Stimulated activated naive B cell treated with anti-CD40 and anti-IgM and Interleukin-4, amounts not matched to agents 10 μg/mL and 1 μg/mL and 100 μg/mL, for 72 hours (primary cell): ENCODE measurements at places on chromosomes 2 and 18.
A peak's percentile ranks its signal among the peaks of the same experiment; 100 is the strongest.

DNA sequence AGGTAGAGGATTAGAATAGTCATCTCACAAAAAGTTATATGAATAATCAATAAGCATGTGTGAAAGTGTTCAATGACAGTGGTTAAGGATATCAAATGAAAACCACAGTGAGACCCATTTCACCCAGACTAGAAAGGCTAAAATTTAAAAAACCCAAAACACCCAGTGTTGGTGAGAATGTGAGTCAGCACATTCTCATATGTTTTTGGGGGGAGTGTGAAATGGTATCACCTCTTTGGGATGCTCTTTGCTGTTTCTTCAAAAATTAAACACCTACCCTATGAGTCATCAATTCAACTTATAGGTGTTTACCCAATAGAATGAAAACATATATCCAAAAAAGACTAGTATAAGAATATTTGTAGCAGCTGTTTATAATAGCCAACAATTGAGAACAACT is 69.8 kb downstream of the MAP3K20 start:
- DNase-seq, result no peak
- no peak overlapping the region for H3K4me3 ChIP-seq

GRCh38 chr18:45751766-45752165 is 27.8 kb downstream of the SLC14A1 start:
- H3K27ac ChIP-seq, result no peak overlapping the region
- peaks cover 25% of the 10 kb centered on the region for H3K27me3 ChIP-seq

DNA sequence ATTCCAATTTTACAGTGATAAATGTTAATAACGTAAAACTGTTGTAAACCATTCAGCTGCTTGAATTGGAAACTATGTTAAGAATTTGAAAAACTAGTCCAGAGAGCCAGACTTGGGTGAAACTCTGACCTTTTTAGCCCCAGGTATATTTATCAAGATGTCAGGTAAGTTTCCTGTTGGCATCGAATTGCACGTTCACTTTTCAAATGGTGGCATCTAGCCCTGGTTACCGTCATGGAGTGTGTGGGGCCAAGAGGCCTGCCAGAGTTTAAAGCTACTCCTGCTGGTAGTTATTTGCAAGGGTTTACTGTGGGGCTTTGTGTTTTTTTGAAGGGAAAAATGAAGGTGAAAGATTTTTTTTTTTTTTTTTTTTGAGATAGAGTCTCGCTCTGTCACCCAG is 109.9 kb downstream of the WDSUB1 start:
- H3K27ac ChIP-seq, result no peak overlapping the region
- no peaks in the 10 kb centered on the region for H3K4me1 ChIP-seq
- no peaks in the 10 kb centered on the region for H3K36me3 ChIP-seq
- H3K4me3 ChIP-seq, result no peak overlapping the region
- DNase-seq, result no peak

GRCh38 chr2:172380436-172381274 is 46.7 kb upstream of the ITGA6 start:
- no peak for DNase-seq
- H3K27me3 ChIP-seq, result peaks cover 7% of the 10 kb centered on the region
- H3K4me1 ChIP-seq, result peaks cover 27% of the 10 kb centered on the region
- H3K36me3 ChIP-seq, result peaks cover 9% of the 10 kb centered on the region
- no peak overlapping the region for H3K27ac ChIP-seq

- DNase-seq, result no peak
- H3K4me1 ChIP-seq, result no peaks in the 10 kb centered on the region
- no peaks in the 10 kb centered on the region for H3K36me3 ChIP-seq
- H3K27ac ChIP-seq, result no peak overlapping the region
- no peaks in the 10 kb centered on the region for H3K27me3 ChIP-seq
- no peak overlapping the region for H3K4me3 ChIP-seq
Measured at GRCh38 chr2:96065381-96065930, 30.7 kb upstream of the GPAT2 start.

GRCh38 chr2:69771461-69771860 is 29.5 kb downstream of the ANXA4 start:
- no peak overlapping the region for H3K4me3 ChIP-seq
- DNase-seq, result no peak
- no peaks in the 10 kb centered on the region for H3K27me3 ChIP-seq
- H3K27ac ChIP-seq, result peak overlapping the region; percentile 65
- H3K4me1 ChIP-seq, result peaks cover 78% of the 10 kb centered on the region

DNA sequence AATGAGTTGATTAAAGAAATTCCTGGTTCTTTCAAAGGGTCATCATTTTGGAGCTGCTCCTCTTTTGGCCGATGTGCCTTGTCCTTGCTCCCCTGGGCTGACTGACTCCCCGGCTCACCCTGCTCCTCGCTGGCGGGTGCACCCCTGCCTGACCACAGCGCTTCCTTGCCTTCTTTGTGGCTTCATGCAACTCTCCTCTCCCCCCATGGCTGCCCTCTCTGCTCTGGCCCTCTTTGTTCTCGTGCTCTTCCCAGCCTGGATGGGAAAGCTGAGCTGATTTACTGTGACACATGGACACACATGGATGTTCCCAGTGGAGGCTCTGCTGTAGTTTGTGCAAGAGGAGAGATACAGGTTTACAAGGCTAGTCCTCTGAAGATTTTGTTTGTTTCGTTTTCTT is 234.6 kb downstream of the HAUS1 start:
- no peak overlapping the region for H3K4me3 ChIP-seq
- peaks cover 45% of the 10 kb centered on the region for H3K27me3 ChIP-seq
- no peak overlapping the region for H3K27ac ChIP-seq
- H3K36me3 ChIP-seq, result no peaks in the 10 kb centered on the region
- H3K4me1 ChIP-seq, result peaks cover 23% of the 10 kb centered on the region

DNA sequence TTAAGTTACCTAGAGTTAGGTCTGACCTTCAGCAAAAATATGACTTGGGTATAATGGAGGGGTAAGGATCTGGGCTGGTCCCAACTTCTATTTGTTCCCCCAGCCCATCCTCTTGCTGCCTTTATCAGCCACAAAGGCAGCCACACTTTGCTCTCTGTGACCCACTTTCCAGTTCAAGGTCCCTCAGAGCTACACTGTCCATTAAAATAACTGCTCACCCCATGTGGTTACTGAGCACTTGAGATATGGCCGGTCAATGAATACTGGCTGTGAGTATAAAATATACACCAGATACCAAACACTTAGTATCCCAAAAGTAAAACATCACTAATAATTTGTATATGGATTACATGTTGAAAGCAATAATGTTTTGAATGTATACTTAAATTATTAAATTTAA is 67.2 kb downstream of the EPHA4 start:
- no peak overlapping the region for H3K27ac ChIP-seq
- no peaks in the 10 kb centered on the region for H3K27me3 ChIP-seq
- H3K4me3 ChIP-seq, result no peak overlapping the region
- no peak for DNase-seq
- H3K36me3 ChIP-seq, result no peaks in the 10 kb centered on the region
- H3K4me1 ChIP-seq, result peaks cover 8% of the 10 kb centered on the region

DNA sequence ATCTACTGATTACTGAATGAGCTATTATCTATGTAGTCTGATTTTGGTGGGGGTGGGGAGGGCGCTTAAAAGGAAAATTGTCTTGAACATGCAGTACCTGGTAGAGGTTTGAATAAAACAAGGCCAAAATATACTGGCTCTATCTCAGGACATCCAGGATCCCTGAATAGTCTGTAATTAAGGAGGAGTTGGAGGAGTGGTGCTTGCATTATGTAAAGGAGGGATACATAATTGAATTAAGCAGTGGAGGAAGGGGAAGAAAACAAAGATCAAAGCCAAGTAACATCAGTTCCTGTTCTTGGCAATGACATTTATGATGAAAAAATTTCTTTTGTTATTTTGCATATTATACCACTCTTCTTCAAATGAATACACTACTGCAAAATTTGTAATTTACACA is 539.4 kb upstream of the ZEB2 start:
- no peaks in the 10 kb centered on the region for H3K36me3 ChIP-seq
- no peaks in the 10 kb centered on the region for H3K27me3 ChIP-seq
- H3K27ac ChIP-seq, result no peak overlapping the region
- no peaks in the 10 kb centered on the region for H3K4me1 ChIP-seq
- H3K4me3 ChIP-seq, result no peak overlapping the region

DNA sequence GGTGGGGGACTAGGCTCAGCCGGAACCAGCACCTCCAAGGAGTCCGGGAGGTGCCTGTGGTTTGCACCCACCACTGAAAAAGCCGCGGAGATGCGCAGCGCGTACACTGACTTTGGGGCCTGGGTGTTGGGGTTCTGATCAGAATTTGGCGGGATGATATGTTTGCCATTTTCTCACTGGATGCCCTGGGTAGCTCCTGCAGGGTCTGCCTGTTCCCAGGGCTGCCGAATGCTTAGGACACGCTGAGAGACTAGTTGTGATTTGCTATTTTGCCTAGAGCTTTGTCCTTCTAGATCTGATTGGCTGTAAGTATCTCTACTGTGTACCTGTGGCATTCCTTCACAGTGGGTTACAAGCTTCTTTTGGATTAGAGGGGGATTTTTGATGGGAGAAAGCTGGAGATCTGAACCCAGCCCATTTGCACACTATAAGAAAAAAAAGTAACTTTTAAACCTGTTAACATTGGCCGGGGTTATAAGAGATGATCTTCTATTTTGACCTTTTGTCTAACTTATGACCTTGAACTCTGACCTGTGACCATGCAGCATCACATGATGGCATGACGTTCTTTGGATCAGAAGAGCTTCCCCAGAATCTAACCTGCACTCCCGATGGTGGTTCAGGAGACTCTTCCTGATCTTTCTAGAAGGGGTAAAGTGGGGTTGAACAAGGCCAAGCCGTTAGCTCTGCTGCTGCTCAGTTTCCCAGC is 1.6 kb downstream of the KCNE4 start:
- H3K4me3 ChIP-seq, result no peak overlapping the region
- no peaks in the 10 kb centered on the region for H3K4me1 ChIP-seq
- no peak for DNase-seq
- H3K27me3 ChIP-seq, result peaks cover 38% of the 10 kb centered on the region

GRCh38 chr2:62547854-62548253 is 41.9 kb upstream of the TMEM17 start:
- no peaks in the 10 kb centered on the region for H3K27me3 ChIP-seq
- H3K36me3 ChIP-seq, result no peaks in the 10 kb centered on the region
- H3K4me3 ChIP-seq, result no peak overlapping the region
- no peak for DNase-seq
- no peaks in the 10 kb centered on the region for H3K4me1 ChIP-seq
- no peak overlapping the region for H3K27ac ChIP-seq

GRCh38 chr18:77063260-77063659 is 69.3 kb downstream of the MBP start:
- H3K27ac ChIP-seq, result peak overlapping the region; percentile 99
- H3K4me1 ChIP-seq, result peaks cover 82% of the 10 kb centered on the region
- H3K36me3 ChIP-seq, result peaks cover 56% of the 10 kb centered on the region
- DNase-seq, result peak; percentile 81
- H3K4me3 ChIP-seq, result peak overlapping the region; percentile 71

DNA sequence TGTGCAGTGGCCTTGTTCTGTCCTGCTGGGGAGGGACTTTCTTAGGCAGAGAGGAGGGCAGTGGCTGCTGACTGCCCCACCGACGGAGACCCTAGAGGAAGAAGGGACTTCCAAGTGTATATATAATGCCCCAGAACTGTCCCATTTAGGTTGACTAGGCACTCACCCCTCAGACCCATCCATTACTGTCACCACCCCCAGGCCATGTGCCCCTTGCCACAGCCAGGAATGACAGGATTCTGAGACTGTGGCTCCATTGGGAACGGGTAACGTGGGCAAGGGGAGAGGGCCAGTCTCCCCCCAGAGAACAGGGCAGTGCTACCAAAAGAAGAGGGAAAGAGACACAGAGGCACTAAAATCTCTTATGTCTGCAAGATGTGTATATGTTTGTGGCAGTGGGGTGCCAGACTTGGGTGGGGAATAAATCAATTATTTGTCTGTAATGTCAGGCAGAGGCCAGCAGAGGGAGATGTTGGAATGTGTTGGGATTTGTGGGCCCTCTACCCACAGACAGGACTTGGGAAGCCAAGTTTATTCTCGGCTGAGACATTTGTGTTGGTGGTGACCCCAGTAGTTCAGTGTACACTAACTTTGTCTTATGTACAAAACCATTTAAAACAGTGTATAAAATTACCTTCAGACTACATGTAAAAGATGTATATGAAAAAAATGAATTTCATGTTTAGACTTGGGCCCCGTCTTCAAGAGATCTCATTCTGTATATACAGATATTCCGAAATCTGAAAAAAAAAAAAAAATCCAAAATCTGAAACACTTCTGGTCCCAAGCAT is 24.0 kb upstream of the TMEM37 start:
- peak overlapping the region; percentile 59 for H3K27ac ChIP-seq
- no peaks in the 10 kb centered on the region for H3K36me3 ChIP-seq
- H3K27me3 ChIP-seq, result no peaks in the 10 kb centered on the region
- no peaks in the 10 kb centered on the region for H3K4me1 ChIP-seq

GRCh38 chr2:240390091-240391073 is 45.1 kb upstream of the GPC1 start:
- no peak for DNase-seq
- H3K27ac ChIP-seq, result no peak overlapping the region
- no peaks in the 10 kb centered on the region for H3K36me3 ChIP-seq
- H3K27me3 ChIP-seq, result no peaks in the 10 kb centered on the region
- H3K4me3 ChIP-seq, result no peak overlapping the region
- H3K4me1 ChIP-seq, result no peaks in the 10 kb centered on the region

- no peaks in the 10 kb centered on the region for H3K36me3 ChIP-seq
- H3K4me1 ChIP-seq, result peaks cover 3% of the 10 kb centered on the region
- no peak for DNase-seq
Measured at GRCh38 chr2:55781542-55781941, 87.9 kb upstream of the PNPT1 start.

GRCh38 chr2:43088143-43089073 is 138.0 kb downstream of the ZFP36L2 start:
- peaks cover 6% of the 10 kb centered on the region for H3K4me1 ChIP-seq
- DNase-seq, result no peak
- peaks cover 5% of the 10 kb centered on the region for H3K36me3 ChIP-seq
- H3K27me3 ChIP-seq, result no peaks in the 10 kb centered on the region
- no peak overlapping the region for H3K4me3 ChIP-seq

- H3K4me1 ChIP-seq, result peaks cover 10% of the 10 kb centered on the region
- peaks cover 39% of the 10 kb centered on the region for H3K27me3 ChIP-seq
- H3K4me3 ChIP-seq, result no peak overlapping the region
Measured at GRCh38 chr2:110828330-110828729, 96.0 kb downstream of the ACOXL start.

DNA sequence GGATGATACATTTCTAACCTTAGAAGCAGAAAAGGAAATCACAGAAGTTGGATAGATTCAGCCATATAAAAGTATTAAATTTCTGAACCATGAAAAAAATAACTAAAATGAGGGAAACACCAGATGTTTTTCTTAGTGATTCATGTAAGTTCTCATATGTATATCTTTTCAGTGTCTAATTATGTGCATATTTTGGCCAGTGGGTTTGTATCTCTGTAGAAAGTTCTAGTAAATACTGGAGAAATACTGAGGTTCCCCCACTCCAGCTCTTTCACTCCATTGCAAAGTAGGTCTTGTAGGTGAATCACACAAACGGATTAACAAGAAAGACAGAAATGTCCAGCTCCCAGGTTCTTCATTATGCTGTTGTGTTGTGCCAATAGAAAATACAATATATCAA is 222.3 kb downstream of the NEDD4L start:
- H3K27ac ChIP-seq, result no peak overlapping the region
- H3K36me3 ChIP-seq, result peaks cover 2% of the 10 kb centered on the region
- H3K4me3 ChIP-seq, result no peak overlapping the region
- H3K27me3 ChIP-seq, result no peaks in the 10 kb centered on the region
- no peak for DNase-seq
